ENCODE measurements at places on chromosomes 7 and 10.
A peak's percentile ranks its signal among the peaks of the same experiment; 100 is the strongest.

DNA sequence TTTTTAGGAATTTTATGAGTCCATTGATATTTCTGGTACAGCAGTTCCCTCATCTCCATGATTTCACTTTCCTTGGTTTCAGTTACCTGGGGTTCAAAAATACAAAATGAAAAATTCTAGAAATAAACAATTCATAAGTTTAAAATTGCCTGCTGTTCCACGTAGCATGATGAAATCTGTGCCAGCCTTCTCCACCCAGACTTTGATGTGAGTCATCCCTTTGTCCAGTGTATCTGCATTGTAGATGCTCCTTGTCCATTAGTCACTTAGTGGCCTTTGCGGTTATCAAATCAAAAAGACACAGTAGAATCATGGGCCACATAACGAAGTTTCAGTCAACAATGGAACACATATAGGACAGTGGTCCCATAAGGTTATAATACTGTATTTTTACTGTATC lies 286.9 kb downstream of the PTEN start:
- no peak for DNase-seq

DNA sequence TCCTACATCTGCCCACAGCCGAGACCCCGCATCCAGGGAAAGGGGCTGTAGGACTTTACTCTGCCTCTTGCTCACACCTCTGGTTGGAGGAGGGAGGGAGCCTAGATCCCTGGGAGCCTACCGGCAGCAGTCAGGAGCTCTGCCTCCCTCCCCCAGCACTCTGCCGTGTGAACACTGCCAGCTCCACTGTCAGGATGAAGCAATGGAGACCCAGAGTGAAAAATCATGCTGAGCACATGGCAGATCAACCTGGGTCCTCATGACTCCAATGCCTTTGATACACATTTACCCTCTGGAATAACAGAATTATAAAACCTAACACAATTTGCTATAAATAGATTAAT lies 477.7 kb downstream of the TNS3 start:
- DNase-seq = no peak

DNA sequence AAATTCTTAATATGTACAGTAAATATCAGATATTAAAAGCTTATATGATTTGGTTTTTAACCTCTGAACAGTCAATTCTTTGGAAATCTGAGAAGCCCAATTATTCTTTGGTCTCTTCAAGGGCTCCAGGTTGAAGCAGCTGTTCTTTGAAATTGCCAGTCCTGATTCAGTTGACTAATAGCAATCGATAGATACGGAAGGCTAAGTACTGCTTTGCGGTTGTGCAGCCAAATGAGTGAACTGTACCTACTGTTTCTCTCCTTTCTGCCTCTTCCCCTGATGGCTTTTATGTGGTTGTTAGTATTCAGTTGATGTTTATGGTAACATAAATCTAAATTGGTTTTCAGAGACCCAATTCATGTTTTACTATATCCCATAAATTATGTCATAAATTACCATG lies 103.1 kb upstream of the RPA3 start:
- DNase-seq = no peak

GRCh38 chr10:34249634-34250033 lies 565.5 kb downstream of the PARD3 start:
- DNase-seq = no peak

DNA sequence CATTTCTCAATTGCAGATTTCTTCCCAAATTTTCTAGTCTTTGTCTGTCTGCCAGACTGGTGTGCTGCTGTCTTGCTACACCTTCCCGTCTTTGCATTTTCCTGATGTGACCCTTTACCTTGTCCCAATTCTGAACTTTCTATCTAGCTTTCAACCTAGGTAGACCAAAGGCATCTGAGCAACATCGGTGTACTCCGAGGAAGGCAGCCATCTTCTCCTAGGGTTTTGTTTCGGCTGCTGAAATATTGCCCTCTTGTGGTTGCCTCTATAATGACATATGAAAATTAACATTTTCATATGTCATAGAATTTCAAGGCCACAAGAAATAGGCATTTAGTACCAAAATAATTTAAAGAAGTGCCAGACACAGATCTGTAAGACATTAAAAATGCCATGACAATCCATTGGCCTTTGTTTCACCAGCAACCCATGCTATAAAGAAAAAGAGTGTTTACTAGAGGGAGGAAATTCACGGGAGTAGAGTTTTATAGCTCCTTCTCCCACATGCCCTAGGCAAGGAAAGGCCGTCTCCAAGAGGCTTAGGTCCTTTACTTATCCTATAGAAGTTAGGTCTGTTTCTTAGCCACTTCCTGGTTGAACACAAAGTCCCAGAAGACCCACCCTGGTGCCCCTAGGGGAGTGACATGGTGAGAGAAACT lies 23.4 kb downstream of the OR9A2 start:
- peak; percentile 22 for DNase-seq

DNA sequence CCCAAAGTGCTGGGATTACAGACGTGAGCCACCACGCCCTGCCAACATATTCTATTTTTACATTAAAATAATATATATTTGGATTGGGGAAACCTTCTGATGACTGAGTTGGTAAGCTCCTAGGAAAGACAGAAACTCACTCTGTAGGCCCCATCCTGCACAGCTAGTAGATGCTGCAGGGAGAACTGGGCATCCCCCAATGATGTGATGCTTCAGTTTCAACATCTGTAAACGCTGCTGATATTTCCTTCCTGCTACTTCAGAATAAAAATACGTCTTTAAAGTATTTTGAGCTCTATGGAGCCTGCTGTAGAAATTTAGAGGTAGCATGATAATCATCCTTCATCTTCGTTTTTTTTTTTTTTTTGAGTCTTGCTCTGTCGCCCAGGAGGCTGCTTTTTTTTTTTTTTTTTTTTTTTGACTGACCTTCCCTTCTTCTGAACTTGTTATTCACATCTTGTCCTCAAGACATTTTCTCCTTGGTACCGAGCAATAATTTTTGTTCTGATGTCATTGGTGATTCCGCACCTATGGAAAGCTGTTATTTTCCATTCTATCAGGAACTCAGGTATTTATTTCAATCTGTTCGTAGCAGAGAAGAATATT lies 21.8 kb upstream of the INPP5F start:
- no peak for DNase-seq

DNA sequence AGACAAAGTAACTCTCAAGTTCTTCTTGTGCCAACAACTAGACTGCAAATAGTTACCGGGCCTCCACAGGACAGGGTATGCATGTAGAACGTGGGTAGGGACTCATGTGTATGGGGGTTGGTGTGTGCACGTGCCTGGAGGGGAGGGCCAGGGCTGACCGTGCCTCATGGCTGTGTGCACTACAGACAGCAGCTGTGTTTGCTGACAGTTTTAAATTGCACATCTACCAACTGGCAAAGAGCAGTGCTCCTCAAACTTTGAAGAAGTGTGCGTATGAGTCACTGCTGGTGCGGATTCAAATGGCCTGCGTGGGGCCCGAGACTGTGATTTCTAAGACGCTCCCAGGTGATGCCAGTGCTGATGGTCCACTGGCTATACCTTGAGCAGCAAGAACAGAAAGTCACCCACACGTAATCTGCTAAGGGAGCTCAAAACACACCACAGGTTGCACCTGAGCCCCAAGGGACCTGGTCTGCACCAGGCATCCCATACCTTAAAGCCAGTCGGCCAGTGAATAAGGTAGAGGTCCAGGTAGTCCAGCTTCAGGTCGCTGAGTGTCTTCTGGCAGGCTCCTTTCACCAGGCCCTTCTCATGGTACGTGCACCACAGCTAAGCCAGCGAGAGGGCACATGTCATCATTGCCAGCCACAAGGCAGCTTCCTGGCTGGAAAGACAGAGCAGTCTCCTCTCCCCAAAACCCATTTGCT lies 8.5 kb downstream of the AKR1B1 start:
- no peak for DNase-seq

DNA sequence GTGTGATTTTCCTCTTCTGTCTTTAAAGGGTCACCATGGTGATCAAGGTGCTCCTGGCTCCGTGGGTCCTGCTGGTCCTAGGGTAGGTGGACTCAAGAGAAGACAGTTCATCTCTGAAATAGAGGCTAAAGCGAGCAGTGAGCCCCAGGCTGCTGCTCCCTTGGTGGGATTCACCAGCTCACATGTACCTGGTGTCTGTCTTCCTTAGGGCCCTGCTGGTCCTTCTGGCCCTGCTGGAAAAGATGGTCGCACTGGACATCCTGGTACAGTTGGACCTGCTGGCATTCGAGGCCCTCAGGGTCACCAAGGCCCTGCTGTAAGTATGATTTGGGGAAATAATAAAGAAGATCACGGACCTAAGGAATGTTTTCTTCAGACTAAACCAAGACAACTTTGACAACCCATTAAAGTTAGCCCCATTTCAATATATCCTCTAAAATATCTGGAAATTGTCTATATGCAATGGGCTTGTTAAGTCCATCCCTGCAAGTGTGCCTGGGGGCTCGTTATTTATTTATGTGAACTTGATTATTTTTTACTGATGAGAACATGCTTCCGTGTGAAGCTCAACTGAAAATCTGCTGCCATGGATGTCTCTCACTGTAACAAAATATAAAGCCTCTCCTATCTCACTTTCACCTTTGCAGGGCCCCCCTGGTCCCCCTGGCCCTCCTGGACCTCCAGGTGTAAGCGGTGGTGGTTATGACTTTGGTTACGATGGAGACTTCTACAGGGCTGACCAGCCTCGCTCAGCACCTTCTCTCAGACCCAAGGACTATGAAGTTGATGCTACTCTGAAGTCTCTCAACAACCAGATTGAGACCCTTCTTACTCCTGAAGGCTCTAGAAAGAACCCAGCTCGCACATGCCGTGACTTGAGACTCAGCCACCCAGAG lies 32.5 kb downstream of the COL1A2 start:
- no peak for DNase-seq

- DNase-seq = no peak
Observed at GRCh38 chr10:116756277-116756676, 13.9 kb upstream of the HSPA12A start.

- no peak for DNase-seq
Observed at GRCh38 chr7:82291931-82292330, 151.6 kb downstream of the CACNA2D1 start.

DNA sequence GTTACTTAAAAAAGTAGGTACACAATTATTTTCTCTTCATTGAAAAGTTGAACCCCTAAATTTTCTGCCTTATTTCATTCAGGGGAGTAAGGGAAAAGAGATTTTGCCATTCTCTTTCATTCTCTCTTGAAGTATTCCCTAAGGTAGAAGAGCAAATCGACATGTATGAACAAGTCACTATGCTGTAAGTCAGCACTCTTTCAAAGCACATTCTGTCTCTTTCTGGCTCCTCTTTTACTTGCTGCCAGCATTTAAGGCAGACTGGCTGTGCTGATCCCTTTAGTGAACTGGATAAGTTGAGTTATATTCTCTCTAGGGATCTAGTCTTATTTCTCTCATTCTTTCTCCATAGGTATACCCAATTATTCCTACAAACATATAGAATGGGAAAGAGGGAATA lies 222.3 kb upstream of the ZWINT start:
- DNase-seq = no peak

GRCh38 chr7:155807065-155807671 lies 5.1 kb downstream of the SHH start:
- DNase-seq = no peak

- no peak for DNase-seq
Observed at GRCh38 chr10:44581996-44582395, 197.1 kb upstream of the CXCL12 start.

DNA sequence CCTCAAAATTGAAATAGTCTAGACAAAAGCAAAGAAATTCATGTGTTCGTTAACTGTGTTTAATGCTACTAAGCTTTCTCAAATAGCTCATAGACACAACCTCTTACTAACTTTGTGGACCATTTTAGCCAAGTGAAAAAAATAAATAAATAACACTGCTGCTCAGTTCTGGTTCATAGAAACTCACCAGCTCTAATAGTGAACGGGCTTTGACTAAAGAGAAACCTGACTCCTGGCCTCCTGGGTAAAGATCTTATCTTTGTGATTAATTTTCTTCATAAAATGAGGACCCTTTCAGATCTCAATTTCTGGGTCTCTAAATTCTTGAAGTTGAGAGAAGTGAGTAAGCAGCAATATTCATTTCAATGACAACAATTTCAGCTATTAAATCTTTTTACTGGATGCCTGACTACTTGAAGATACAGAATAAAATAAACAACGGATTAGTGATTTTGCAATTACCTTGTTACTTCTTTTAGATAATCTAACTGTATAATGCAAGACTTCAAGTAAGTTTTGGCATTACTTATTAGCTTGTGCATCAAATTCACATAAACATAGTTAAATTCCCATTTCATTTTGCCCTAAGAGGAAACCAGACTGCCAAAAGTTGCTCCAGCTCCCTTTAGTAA lies 3.1 kb downstream of the CADPS2 start:
- DNase-seq = no peak

DNA sequence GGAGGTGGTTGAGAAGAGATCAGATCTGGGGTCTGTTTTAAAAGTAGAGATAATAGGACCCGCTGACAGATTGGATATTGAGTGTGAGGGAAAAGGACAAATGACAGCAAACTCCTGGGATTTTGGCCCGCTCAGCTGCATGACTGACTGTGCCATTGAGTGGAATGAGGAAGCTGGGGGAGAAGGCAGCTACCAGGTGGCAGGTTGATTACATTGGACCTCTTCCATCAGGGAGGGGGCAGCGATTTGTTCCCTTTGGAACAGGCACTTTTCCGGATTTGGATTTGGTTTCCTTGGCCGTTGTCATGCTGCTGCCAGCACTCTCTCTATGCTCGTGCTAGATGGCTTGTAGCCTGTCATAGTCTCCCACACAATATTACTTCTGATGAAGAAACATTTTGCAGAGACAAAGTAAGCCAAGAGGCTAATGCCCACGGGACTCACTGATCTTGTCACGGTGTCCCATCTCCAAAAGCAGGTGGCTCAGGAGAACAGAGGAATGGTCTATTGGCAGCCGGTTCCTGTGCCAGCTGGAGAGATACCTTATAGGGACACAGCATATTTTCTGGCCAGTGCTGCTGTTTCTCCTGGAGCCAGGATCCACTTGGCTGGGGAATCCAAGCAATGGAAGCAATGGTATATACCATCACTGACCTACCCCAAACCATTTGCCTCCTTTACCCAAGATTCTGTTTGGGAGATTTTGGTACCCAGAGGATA lies 69.1 kb upstream of the WAC start:
- DNase-seq = no peak

- DNase-seq = no peak
Observed at GRCh38 chr10:89838044-89838615, 136.7 kb downstream of the KIF20B start.

- no peak for DNase-seq
Observed at GRCh38 chr7:68537051-68537773, 1061.1 kb upstream of the AUTS2 start.

- no peak for DNase-seq
Observed at GRCh38 chr10:132486539-132487121, 51.0 kb upstream of the INPP5A start.

- no peak for DNase-seq
Observed at GRCh38 chr7:108114117-108114841, 15.9 kb downstream of the LAMB4 start.

GRCh38 chr10:79243181-79244067 lies 103.8 kb upstream of the PPIF start:
- no peak for DNase-seq

GRCh38 chr10:127737563-127738511 lies 852 bp downstream of the FOXI2 start:
- no peak for DNase-seq

GRCh38 chr10:80173466-80173865 lies 31.9 kb downstream of the ANXA11 start:
- no peak for DNase-seq

Data from stimulated activated CD4-positive, alpha-beta T cell treated with anti-CD3 and anti-CD28 coated beads, Interleukin-12 subunit alpha, Interleukin-12 subunit beta, amount 100 ng/mL, for 48 hours (primary cell).